ENCODE measurements at places on chromosomes 16 and 17.

DNA sequence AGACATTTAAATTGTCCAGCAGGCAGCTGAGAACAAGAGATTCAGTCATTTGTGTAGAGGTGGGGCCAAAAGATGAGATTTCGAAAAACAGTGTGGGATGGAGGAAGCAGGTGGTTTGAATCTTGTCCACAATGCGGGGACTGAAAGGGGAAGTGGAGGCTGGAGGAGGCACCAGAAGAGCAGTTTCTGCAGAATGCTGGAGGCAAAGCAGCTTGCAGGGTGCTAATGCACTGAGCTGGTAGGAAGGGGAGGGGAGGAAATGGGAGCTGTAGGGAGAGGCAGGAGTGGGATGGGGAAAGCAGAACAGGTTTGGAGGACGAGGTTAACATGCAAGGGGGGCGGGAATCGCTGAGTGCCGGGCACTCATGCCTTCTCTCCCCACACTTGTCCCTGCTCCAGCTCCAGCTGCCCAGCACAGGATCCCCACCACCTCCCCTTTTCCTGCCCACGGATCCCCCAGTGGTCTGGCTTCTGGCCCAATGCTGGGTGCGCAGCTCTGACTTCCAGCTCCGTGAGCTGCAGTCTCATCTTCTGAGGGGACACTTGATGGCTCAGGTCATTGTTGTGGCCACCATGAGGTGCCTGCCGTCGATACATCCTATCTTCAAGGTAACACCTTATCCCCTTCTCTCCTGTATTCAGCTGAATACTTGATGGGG is 9.4 kb downstream of the C17orf100 start:
- DNase-seq, result no peak

DNA sequence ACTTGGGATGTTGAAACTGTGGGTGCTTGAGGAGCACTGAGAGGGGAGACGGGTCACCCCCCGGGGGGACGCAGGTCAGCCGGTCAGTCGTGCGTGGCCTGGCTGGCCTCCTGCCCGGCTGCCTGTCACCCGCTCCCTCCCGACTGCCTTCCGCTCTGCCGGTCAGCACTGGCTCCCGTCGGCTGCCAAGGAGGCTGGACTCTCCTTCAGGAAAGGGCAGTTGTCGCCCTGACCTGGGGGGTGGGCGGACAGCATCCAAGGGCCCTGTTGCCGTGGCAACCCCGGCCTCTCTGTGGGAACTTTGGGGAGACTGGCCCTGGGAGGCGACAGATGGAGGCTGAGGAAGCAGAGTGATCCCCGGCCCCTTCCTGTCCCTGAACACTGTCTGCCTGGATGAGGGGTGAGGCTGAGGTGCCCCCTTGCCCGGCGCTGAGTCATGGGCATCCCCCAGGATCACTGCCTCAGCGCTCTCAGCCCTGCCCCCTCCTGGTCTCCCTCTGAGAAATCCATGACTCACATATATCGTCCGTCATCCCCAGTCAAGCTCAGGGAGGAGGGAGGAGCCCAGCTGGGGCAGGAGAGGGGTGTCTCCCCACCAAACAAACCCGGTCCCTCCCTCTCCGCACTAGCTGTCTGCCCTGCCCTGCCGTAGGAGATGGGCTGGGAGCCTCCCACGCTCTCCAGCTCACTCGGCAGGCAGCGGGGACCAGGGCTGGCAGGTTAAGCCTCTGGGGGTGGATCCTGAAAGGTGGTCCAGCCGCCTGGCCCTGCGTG is at the start of gene ADGRG1:
ADGRG1 (plus strand) TSS at position 623 of the 774 bp plus-strand sequence. CDS start 21,658 bp downstream, outside the sequence.
- DNase-seq, result peak; percentile 98

DNA sequence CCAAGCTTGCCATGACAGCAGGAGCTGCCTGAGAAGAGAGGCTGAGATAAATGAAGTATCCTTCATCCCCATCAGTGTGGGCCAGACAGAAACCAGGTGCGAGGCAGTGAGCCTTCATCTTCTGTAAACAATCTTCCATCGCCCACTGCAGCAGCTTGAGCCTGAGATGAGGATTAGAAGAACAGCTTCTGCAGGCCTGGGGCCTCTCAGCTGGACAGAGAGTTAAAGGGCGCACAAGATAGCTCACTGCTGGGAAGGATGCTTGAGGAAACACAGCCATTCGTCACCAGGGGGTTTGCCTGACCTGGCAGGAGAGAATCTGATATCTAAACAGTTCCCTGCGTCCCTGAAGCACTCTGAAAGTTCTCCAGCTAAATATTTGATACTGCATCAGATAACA is 27.1 kb downstream of the HOXB1 start:
- no peak for DNase-seq

GRCh38 chr16:69187446-69188235 is 677 bp downstream of the SNTB2 start:
- DNase-seq, result peak; percentile 49

GRCh38 chr17:1180958-1181752 is 1.4 kb upstream of the ABR start:
- no peak for DNase-seq

DNA sequence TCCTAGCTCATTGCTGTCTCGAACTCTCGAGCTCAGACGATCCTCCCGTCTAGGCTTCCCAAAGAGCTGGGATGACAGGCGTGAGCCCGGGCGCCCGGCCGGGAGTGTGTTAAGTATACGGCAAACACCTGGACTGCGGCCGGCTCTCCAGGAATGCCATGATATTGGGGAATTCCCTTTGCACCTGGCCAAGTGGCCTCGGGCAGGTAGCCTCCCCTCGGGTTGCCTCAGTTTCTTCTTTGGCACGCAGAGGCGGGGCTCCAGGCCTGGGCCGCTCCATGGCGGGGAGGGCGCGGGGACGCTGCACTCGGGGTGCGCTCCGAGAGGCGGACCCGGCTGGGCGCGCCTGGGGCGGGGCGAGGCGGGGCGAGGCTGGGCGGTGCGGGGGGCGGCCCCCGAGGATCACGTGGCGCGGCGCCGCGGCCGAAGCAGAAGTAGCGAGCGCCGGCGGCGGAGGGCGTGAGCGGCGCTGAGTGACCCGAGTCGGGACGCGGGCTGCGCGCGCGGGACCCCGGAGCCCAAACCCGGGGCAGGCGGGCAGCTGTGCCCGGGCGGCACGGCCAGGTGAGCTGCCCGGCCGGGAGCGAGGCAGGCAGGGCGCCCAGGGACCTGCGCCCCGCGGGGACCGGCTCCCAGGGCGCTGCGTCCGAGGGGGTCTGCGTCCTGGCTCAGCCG is at the start of gene PLCG2:
PLCG2 (plus strand) TSS at position 431 of the 675 bp plus-strand sequence. CDS start 6,699 bp downstream, outside the sequence.
- DNase-seq, result peak; percentile 58
